ENCODE measurements at places on chromosomes 12 and 14.

- DNase-seq = no peak
These were observed 217.9 kb downstream of the KIF21A start for GRCh38 chr12:39224971-39225370.

- DNase-seq = no peak
These were observed 37.5 kb downstream of the EAPP start for GRCh38 chr14:34502001-34502400.

DNA sequence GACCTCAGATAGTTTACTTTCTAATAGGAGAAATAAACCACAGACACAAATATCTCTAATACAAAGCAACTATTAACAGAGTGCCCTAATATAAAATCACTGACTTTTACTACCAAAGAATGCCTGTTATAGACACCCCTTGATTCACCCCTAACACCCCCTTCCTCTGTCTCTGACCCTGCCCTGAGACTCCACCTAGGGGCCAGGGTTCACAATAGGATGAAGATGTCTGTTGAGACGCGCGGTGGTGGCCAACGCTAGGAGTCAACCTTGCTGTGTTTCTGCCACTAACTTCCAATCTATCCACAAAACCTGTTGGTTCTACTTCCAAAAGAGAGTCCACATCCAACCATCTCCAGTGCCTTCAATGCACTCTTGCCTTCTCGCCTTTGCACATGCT lies 10.9 kb upstream of the TC2N start:
- no peak for DNase-seq

- DNase-seq = no peak
These were observed 490 bp downstream of the SOS2 start for GRCh38 chr14:50230701-50231474.

- no peak for DNase-seq
These were observed 32.6 kb upstream of the DHRS7 start for GRCh38 chr14:60197629-60198303.

DNA sequence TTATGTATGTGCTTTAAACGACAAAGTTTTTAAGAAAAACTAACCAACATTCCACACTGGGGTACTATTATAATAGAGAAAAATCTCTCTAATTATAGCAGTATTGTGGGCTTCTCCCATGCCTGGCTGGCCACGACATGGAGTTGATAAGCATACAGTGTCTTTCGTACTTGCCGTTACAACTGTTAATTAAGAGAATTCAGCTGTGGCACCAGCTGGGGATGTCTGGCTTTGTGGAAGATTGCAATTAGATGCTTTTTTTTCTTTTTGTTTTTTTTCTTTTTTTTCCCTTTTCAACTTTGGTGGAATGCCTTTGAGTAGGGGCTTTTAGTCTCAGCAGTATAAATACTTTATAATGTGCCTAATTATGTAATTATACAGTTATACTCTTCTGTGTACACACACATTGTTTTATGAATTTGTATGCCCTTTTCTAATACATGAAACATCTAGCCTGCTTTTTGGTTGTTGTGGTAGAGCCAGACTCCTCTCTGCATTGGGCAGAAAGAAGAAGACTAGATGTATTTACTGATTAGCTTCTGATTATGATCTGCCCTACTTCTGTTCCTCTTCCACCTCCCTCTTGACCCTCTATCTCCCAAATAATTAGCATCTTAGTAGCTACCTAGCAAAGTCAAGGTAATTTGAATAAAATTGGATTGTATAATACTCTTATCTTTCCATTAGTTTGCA lies 76.4 kb downstream of the SUSD6 start:
- no peak for DNase-seq

DNA sequence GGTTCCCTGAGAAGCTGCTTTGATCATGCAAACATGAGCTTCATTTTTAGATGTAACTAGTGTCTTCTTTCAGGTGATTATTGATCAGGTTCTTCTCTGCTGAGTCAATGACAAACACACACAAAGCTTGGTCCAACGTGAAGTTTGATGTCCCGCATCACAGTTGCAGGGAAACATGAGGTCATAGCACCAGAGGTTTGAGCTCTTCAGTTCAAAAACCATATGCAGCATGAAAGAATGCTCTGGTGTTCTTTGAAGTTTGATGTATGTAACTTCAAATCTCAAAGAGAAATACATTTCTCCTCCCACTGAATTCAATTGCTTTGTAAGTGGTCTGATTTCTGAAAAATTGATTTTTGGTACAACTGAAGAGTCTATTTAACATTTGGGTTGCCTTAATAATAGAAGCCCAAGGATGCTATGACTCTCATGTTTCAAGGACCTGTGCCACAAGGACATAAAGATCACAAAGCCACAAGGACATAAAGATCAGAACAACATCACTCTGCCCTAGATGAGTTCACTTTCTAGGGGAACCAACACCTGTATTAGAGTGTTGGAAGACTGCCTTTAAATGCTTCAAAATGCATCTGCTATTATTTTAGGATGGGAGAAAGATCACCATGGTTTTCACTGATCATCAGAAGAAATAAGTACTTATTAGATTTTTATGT lies 31.1 kb upstream of the AMIGO2 start:
- no peak for DNase-seq

DNA sequence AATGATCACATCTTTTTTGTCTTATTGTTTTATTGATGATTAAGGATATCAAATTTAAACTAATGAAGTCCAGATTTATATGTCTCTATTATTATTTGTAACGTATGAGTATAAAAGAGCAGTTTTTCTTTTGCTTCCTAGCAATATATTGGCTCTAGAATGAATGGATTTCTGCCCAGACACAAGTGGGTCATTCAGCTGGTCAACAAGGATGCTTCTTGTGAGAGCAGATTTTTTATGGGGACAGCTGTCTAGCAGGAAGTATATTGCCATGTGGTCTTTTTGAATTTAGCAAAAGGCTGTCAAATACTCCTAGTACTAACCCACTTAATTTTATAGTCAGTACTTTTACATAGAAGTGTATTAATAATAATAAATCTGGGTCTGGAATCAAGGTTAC lies 1071.1 kb upstream of the FLRT2 start:
- DNase-seq = no peak

- DNase-seq = no peak
These were observed 995 bp downstream of the TNFRSF1A start for GRCh38 chr12:6340745-6341416.

DNA sequence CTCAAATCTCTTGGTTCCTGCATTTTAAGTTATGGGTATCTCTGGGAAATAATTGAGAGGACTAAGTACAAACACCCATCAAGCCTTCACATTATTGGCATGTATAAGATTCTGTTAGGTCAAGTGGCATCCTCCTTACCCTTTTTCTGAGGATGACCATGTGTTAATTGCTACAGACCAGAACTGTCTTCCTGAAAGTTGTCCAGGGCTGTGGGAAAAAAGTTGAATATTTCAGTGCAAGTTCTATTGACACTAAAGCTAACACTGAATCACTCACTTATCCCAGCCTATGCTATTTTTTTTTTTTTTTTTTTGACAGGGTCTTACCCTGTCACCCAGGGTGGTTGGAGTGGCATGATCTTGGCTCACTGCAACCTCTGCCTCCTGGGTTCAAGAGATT lies 130.1 kb upstream of the HIF1A start:
- DNase-seq = no peak

- no peak for DNase-seq
These were observed 79.1 kb downstream of the VCPKMT start for GRCh38 chr14:50037240-50037639.

GRCh38 chr12:40105515-40106201 lies at the start of gene SLC2A13:
Gene SLC2A13 (minus strand): TSS chr12:40106081. CDS start chr12:40105808, 273 bp downstream.
- DNase-seq = peak; percentile 59

DNA sequence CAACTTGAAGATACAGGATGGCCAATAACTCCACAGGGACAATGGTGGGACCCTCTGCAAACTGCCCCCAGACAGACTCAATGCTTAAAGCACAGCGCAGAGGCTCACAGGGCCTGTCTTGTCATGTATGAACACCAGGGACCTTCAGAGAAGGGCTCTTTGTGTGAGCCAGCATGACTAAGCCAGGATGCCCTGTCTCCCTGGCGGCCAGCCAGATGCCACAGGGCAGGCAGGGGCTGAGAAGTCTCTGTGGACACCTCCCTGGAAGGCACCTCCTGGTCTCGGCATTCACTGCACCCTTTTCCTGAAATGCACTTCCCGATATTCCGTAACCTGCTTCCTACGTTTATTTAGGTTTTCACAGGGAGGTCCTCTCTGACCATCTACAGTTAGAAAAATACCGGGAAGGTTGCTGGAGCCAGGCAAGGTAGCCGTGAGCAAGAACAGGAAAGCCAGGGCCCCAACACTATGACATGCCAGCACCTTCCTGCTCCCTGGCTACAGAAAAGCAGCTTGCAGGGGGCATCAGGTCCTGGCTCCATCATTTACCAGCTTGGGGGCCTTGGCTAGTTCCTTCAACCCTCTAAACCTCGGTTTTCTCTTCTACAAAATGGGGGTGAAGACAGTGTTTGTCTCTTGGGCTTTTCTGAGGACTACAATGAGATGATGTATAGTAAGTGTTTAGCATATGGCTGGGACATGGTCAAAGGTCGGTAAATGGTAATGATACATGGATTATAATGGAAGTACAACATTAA lies 65.0 kb downstream of the PITPNM2 start:
- no peak for DNase-seq

- DNase-seq = no peak
These were observed 308.0 kb downstream of the PPFIA2 start for GRCh38 chr12:81450920-81451739.

- DNase-seq = no peak
These were observed 1.1 kb downstream of the IPO8 start for GRCh38 chr12:30694412-30695198.

DNA sequence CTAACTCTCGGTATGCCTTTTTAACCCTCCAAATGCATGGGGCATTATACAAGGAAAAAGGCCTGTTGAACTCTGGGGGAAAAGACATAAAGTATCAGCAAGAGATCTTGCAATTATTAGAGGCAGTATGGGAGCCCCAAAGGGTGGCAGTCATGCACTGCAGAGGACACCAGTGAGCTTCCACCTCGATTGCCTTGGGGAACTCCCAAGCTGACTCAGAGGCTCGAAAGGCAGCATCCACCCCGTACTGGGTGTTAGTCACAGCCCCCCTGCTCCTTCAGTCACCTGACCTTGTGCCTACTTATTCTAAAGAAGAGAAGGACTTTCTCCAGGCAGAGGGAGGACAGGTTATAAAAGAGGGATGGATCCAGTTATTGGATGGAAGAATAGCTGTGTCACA lies 781.4 kb upstream of the TMEM132C start:
- DNase-seq = no peak

DNA sequence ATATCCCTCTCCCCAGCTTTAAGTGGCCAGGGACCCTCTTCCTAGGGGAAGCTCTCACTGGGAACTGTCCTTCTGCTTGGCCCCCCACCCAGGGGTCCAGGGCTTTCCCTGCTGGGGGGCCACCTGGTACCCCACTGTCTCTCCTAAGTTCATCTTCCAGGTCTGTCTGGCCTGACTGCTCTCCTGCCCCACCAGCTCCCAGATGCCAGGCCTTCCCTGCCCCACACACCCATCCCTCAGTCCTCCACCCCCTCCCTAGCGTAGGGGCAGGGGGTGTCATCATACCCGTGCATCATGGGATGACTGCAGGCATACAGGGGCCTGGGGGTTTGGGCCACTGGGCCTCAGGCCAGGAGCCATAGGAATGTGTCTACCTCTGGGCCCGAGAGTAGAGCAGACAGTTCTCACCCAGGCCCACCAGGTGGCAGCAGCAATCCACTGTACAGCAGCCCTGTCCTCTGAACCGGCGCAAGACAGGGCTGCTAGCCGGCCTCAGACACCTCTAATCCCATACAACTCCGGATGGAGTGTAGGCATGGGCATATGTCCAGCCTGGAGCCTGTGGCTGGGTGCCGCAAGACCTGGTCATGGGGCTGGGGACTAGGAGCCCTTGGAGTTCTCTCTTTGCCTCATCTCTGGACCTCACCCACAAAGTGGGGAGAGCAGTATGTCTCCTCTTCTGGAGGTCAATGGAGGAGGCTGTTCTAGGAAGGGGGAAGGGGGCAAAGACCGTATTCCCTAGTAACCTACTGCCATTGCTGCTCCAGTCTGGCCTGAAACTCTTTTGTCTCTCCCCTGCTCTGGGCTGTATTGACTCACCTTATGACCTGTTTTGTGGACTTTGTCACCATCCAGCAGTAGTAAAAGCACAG lies 10.0 kb upstream of the SMARCD1 start:
- DNase-seq = peak; percentile 52

DNA sequence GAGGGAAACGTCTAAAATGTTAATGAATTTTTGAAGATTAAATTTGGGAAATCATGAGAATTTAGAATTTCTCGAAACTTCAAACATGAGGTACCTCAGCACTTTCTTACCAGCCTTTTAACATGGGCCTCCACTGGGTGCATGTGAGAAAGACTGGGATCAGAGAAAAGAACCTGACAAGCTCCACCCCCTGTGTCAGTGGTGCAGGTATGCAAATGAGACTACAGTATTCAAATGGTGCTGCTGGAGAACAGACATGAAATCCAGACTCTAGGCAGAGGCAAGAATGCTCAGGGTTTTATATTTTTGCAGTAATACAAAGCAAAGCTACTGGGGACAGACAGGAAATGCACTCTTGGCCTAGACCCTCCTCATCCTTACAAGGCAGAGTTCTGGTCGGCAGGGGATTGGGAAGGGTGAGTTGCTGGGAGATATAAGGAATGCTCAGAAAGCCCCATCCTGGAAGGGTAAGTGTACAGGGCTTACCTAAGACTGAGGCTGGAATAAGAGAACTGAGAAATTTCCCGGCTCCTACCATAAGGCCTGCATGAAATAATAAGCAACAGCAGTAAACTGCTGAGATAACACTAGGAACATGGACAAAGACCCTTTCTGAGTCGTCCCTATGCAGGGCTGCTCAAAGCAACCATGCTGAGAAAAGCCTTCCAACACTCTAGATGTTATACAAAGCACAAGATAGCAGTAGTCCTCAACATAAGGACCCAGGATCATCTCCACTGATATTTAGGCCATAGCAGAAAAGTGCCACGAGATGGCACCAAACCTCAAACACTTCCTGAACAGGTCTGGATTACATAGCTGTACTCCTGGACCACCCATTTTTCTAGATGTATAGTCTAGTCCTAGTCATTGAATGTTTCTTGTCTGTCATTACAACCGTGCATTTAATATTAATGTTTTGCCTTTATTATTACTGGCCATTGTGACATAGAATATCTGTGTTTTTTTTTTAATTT lies 260.8 kb downstream of the RASSF9 start:
- DNase-seq = no peak

- no peak for DNase-seq
These were observed 7.0 kb downstream of the KRT1 start for GRCh38 chr12:52673217-52673616.

- DNase-seq = no peak
These were observed 167.8 kb upstream of the MDGA2 start for GRCh38 chr14:47843236-47843635.

DNA sequence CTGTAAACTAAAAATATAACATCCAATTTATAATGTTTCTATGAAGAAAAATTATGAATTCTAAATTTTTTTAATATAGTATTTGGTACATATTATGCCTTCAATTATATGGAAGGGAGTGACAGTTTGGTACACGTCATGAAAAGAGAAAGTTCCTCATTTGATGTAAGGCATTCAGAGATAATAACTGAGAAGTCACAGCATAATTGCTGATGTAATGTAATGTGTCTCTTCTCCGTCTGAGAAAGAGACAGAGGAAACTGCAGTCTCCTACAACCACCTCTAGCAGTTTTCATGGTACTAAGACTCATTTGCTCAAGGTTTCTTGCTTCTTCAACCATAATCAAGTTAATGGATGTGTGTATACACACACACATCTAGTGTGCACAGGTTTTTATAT lies 2.3 kb upstream of the CD69 start:
- DNase-seq = no peak

GRCh38 chr14:26008290-26008689 lies 589.5 kb downstream of the NOVA1 start:
- DNase-seq = no peak
